ENCODE measurements at places on chromosomes 3 and 15.
A peak's percentile ranks its signal among the peaks of the same experiment; 100 is the strongest.

- no peak for DNase-seq
These were observed 2.7 kb upstream of the DMXL2 start for GRCh38 chr15:51625236-51625635.

- peak; percentile 71 for DNase-seq
These were observed 3.5 kb downstream of the DUSP7 start for GRCh38 chr3:52052831-52053306.

- DNase-seq = no peak
These were observed 176.3 kb downstream of the FOXP1 start for GRCh38 chr3:71406972-71407810.

DNA sequence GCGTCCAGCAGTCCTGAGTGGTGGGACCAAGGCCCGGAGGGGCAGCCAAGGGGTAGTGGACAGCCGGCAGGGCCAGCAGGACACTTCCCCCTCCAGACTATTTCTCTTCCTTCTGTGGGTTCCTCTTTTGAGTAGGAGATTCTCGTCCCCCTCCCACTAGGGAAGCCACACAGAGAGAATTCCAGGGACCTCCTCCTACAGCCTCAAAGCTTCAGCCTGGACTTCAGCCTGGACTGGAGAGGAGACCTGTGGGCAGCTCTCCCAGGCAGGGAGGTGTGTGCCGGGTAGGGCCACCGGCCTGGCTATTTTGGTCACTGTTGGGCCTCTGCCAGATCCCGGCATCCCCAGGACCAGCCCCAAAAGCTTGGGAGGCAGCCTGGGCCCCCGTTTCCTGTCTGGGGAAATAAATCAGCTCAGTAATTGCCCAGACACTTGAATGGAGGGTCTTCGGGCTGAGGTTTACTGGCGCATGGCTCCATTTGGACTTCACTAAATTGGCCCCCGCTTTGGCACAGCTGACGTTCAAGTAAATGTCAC, 1.3 kb downstream of the SLC6A6 start:
- DNase-seq = no peak

GRCh38 chr3:165404357-165405027, 208.3 kb upstream of the SLITRK3 start:
- DNase-seq = no peak

- DNase-seq = no peak
These were observed 38.3 kb downstream of the COMMD2 start for GRCh38 chr3:149713730-149714654.

DNA sequence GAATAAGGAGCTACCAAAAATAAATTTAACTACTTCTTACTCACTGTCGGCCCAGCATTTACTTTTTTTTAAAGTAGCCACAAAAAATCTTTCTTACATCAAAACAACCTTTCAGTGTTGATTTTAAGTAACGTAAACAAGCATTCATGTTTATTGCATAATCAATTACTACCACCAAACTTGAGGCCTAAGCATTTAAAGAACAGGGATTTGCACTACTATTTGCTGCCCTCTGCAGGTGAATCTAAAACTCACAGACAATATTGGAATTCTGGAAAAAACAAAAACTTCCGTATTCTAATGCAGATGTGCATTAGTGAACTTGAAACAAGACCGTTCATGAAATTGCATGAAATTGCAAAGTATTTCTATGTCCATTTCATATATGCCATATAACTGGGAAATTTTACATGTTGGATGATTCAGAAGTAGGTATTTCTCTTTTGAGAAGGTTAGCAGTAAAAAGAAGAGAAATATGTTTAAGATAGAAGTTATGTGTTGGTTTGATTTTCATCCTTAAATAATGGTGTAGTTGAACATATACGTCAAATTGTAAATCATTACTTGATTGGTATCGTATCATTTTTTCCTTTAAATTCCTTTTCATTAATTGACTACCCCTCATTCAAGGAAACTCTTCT, 55.6 kb downstream of the CGGBP1 start:
- DNase-seq = peak; percentile 45

- no peak for DNase-seq
These were observed 34.3 kb upstream of the VIPR1 start for GRCh38 chr3:42468111-42468510.
